T follicular helper cell (primary cell): ENCODE measurements at places on chromosomes 11 and 22.

GRCh38 chr11:112294688-112295340, 34.2 kb upstream of the PLET1 start:
- no peak for DNase-seq

DNA sequence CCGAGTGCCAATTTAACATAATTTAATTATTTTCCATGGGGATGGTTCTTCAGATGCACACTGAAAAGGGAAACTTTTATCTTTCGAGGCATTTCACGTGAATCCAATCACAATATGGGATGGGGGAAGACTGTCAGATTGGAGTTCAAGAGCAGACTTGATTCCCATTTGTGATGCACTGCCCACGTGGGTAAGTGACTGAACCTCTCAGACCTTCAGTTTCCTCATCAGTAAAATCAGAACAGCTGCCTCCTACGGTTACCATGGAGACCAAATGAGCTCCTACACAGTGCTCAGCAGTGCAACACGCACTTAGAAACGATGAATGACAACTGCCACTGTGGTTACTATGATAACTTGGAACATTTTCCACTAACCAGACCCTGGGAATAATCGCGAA, 21.7 kb downstream of the KIAA0930 start:
- no peak for DNase-seq

GRCh38 chr11:80204021-80204420, 763.2 kb upstream of the TENM4 start:
- DNase-seq = no peak

- DNase-seq = no peak
Measured at GRCh38 chr11:57502376-57502775, 13.1 kb downstream of the SLC43A1 start.

GRCh38 chr11:105821372-105821771, 200.7 kb downstream of the MSANTD4 start:
- DNase-seq = no peak

DNA sequence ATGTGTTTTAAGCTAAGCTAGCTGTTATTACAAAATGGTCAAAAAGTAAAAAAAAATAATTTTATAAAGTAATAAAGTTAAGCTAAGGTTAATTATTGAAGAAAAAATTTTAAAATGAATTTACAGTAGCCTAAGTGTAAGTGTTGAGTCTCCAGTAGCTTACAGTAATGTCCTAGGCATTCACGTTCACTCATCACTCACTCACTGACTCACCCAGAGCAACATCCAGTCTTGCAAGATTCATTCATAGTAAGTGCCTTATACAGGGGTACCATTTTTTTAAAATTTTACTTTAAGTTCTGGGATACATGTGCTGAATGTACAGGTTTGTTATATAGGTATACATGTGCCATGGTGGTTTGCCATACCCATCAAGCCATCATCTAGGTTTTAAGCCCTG, 11.6 kb upstream of the OOSP4B start:
- DNase-seq = no peak

DNA sequence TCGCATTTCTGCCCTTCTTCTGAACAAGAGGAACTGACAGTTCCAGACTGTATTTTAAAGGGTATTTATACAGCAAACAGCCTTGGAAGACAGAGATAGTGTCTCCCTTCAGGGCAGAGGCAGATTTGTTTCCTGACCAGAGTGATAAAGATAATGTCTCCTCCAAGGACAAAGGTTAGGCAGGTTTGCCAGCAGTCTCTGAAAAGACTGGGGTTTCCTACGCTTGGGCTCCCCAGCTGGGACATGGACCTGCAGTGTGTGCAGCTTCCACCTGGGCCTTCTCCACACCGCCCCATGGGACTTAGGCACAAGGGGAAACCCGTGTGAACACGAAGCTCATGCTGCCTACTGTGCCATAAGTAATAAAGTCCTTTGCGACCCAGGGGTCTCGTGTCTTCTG, 42.1 kb downstream of the RPL27A start:
- no peak for DNase-seq

DNA sequence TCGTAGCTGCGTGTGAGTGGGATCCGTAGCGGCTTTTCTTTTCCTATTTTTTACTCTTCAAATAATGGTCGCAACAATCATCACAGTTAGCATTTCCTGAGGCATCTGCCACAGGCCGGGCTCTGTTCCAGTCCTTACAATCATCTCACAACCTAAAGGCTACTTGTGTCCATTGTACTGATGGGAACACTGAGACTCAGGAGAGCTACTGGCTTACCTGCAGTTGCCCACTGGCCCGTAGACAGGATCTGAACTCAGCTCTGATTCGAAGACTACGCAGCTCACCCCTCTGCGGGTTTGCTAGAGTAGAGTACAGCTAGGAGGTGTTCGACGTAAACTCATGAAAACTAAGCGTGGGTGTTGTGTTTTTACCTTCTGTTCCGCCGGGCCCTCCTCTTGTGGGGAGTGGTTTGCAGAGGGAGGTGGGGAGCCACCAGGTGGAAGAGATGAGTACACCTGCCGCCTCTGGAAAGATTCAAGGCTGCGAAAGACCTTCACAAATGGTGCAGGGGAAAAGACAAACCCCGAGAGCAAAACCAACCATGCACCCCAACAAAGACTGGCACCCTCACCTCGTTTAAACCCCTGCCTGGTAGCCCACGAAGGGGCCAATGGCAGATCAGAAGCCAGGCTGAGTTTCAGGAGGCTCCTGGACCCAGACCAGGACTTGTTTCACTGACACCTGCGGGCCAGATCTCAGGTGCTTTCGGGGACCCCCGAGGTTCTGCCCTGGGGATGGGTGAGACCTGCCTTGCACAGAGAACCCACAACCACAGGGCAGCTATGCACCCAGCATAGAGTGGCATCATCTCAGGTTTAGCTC, 18.3 kb upstream of the RFPL3 start:
- DNase-seq = no peak

GRCh38 chr22:33909911-33910310, 10.4 kb downstream of the LARGE1 start:
- DNase-seq = no peak

DNA sequence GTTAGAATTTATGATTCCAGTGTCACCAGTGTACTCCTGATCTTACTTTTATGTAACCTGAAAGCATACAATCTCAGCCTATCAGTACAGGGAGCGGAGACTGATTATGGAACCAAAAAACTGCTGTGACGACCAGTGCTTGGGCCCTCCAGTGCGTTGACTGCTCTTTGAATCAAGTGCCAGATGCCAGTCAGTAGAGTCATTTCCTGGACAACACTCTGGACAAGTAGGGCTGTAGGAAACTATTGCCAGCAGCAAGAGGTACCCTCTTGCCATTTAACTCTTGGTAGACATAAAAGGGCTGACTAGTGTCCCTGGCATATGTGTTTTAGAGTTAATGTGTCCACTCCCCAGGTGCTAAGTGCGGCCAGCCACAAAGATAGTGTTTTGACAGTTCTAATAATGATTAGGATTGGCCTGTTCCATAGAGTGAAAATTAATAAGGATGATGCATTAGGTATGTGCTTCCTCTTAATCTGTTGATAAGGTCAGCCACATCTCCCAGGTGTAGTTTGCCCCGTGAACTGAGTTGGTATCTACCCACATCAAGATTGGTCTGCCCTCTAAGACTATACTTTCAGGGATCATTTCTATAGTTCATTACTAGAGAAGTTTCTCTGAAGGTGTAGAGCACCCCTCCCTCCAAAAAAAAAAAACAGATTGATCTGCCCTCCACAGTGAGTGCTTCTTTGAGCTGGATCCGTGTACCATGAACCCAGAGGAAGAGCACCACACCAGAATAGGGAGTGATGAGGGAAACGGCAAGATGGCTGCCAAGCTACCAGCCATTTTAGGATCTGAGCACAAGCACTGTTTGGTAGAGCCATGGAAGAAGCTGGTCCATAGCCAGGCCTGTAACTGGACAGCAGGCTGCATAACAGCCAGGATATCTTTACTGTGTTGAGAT, 20.7 kb upstream of the AIFM3 start:
- DNase-seq = no peak
